ENCODE measurements at places on chromosomes 4 and X.

- DNase-seq: no peak
These were observed 104.1 kb upstream of the DDIT4L start for GRCh38 chr4:100294356-100294755.

DNA sequence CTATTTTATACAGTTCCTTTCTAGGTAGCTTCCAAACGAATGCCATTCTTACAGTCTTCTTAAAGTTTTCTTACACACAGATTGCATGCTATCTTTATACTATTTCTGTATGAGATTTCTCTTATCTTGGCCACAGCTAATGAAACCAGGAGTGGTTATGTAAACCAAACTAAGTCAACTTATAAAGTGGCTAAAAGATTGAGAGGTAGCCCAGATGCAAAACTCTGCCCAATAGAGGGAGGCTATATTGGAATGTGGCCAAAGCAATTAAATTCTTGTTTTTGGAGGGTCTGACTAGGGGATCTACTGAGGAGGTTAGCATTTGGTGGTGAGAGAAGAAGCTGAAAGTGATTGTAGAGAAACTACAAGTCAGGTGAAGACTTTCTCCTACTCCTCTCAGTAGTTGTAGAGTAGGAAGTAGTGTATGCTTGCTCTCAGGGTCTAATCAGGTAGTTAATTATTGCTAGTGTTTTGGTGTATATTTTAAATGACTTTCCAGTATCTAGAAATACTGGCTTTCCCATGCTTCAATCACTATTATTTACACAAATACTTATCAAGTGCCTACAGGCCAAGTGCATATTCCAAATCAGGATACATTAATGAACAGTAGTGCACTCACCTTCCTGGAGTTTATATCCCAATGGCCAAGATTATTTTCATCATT is 104.2 kb upstream of the HPGD start:
- DNase-seq: no peak

- no peak for DNase-seq
These were observed 142.0 kb downstream of the SLC10A7 start for GRCh38 chr4:146379744-146380143.

DNA sequence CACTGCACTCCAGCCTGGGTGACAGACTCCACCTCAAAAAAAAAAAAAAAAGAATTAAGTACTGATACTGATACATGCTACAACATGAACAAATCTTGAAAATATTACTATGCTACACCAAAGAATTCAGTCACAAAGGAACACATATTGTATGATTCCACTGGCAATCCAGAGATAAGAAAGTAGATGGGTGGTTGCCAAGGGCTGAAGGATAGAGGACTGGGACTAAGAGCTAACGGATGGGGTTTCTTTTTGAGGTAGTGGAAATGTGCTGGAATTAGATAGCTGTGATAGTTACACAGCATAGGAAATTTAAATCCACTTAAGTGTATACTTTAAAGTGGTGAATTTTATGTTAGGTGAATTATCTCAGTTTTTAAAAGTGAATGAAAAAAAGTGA is 12.5 kb downstream of the ATP11C start:
- no peak for DNase-seq

GRCh38 chr4:4288098-4288497 is 1.9 kb downstream of the LYAR start:
- no peak for DNase-seq

DNA sequence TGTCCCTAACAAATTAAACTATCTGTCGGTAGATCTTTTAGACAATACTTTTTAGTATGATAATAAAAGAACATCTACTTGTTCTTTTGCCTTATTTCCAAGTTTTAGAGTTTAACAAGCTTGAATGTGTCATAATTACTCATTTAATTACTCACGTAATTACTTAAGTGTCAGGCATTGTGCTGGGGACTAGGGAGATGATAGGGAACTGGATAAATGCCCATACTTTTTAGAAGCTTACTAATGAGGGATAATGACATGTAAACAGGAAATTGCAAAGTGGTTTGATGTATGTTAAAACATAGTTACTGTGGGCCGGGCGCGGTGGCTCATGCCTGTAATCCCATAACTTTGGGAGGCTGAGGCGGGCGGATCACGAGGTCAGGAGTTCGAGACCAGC is 158.3 kb downstream of the DMD start:
- no peak for DNase-seq

DNA sequence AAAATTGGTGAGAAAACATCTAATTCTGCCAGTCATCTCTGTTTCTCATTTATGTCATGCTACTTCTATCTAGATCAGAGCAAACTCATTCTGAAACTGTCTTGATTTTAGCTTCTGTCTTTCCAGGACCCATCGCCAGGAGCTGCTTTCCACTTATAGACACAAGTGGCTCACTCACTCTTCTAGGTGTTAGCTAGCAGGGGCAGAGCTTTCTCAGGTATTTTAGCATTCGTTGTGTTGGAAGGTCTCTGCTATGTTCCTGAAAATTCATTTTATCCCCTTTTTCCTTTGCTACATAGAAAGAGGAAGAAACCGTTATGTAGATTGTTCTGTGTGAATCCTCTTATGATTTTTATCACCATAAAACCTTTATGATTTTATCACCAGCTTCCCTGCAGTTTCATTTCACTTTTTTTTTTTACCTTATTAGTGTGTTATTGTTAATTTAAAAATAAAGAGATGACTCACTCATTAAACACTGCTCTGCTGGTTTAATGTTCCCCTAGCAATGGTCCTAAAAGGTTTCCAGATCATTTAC is 246.6 kb upstream of the AADAT start:
- DNase-seq: no peak

DNA sequence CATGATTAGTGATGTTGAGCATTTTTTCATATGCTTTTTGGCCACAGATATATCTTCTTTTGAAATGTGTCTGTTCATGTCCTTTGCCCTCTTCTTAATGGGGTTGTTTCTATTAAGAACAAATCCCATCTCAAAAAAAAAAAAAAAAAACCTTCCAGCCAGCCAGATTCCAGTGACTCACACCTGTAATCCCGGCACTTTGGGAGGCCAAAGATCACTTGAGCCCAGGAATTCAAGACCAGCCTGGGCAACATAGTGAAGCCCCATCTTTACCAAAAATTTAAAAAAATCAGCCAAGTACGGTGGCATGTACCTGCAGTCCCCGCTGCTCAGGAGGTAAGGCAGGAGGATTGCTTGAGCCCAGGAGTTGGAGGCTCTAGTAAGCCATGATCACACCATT is 5.1 kb downstream of the RAB33B start:
- no peak for DNase-seq

- DNase-seq: no peak
These were observed 39.6 kb upstream of the LSM6 start for GRCh38 chr4:146135941-146136340.

DNA sequence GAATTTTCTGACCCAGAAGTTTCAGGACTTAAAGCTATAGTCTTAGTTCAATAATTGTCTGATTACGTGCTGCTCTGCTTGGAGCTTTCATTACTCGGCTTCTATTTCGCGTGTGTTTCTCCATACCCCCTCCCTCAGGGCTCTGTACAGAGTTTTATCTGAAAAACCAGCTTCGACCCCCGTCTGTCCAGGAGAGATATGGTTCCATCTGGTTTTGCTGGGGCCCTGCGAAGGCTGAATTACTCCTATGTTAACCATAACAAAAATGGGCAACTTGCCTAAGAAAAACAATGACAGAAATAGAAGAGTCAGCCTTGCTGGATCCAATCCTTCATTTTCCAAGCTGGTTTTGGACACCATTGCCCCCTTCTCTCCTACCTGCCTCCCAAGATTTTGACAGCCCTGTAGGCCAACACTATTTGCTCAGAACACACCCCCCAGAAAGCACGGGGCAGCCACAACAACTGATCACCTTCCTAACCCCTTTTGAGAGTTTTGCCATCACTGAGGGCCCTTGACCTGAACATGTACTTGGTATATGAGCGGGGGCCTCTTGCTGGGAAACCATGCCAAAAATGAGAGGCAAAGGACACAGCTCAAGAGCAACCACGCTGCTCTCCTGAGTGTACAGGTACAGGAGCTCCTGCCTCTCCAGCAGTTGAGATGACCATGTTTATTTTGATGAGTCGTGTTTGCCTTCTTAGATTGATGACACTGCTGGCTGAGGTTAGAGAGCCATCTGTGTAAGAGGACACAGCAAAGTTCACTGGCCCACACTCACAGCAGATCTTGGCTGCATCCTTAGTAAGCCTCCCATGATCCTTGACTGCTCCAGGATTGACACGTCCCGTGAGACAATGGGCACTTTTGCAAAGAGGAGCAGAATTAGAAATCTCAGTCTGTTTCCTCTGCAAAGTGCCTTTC is 36.2 kb upstream of the ATP6AP2 start:
- no peak for DNase-seq

DNA sequence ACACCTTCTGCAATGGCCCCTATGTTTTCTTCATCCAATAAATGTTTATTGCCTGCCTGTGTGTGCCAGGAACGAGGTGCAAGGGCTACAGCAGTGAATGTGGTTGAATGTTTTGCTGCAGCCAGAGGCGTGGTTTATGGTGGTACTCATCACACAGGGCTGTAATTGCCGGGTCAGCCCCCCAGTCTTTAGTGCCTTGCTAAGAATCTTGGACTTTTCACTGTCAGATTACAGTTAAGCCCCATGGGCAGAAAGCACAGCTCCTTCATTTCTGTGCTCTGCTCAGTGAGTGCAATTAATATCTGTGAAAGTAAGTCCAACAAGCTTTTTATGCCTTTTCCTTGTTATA is 67.8 kb downstream of the TAPT1 start:
- no peak for DNase-seq

DNA sequence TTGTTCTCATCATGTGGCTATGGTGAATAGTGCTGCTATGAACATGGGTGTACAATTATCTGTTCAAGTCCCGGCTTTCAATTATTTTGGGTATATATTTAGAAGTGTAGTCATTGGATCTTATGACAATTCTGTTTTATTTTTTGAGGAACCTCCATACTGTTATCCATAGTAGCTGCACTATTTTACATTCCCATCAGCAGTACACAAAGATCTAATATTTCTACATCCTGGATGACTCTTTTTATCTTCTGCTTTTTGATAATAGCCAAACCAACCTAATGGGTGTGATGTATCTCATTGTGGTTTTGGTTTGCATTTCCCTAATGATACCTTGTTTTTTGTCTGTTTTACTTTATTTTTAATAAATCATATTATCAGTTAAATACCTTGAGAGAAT is 12.9 kb upstream of the IL13RA1 start:
- no peak for DNase-seq

GRCh38 chr4:75285837-75286236 is 228.4 kb downstream of the RCHY1 start:
- DNase-seq: no peak

DNA sequence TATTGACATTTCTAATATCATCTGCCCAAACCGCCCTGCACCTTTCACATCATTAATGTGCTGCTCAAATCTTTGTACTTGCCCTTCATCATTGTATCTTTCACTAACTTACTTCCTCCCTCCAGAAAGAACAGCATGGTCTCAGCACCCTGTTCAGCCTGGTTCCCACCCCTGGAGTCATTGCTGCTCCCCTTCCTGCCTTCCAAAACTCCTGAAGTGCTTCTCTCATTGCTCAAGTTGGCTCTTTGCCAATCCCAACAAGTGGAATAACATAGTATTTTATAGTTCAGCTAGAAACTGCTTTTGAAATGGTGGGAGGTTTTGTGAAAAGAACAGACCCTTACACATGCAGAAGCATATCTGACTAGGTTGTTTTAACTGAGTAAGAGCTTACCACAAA is 14.0 kb upstream of the TTC29 start:
- DNase-seq: no peak
